ENCODE measurements at places on chromosomes 3 and 15.

DNA sequence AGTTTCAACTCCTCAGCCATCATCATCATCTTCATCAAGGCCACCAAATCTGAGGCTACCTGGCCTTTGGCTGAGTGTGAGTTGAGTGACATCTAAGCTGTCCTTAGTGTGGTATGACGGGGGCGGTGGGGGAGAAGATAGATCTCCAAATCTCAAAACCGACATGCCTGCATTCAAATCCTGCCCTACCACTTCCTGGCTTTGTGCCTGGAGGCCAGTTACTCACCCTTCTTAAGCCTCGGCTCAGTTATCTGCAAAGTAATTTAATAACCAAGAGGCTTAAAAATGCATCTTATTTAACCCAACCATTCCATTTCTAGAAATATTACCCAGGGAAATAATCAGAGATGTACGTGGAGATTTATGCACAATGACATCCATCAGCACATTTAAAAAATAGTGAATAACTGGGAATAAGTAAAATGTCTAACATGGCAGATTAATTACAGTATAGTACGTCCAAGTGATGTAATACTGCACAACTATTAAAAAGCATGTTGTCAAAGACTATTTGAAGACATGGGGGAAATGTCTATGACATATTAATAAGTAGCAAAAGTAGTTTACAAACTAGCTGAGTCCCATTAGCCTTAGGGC, 167.4 kb downstream of the NTRK3 start:
- DNase-seq = no peak

DNA sequence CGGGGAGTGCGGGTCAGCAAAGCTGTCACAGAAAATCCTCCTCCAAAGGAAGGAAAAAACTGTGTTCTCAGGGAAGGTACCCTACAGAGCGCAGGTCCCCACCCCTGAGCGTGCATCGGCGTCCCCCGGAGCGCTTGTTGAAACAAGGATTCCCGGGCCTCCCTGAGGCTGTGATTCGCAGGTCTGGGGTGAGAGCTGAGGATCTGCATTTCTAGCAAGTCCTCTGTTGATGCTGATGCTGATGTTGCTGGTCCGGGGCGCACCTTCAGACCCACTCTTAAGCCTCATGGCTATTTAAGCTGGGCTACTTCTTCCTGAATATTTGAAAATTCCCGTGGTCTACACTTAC, 226.2 kb upstream of the IGF1R start:
- no peak for DNase-seq

- DNase-seq = no peak
These were observed 850.3 kb downstream of the ROBO1 start for GRCh38 chr3:78917536-78917935.

DNA sequence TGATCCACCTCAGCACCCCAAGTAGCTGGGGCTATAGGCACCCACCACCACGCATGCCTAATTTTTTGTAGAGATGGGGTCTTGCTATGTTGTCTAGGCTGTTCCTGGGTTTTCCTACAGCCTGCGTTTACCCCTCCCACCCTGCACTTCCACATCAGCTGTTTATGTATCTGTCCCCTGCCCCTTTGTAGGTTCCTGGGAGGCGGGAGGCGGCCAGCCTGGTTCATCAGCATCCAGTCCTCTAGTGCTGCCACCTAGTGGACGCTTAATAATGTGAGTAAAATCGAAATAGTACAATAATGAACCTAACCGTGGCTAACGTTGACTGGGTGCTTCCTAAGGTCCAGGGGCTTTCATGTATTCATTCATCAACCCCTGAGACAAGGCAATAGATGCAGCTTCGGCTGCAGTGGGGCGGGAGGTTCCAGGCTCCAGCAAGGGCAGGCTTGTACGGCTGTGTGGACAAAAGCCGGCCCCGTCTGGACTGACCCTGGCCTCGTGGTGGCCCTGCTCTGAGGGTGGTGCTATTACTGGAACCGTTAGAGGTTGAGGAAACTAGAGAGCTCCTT, 1.2 kb upstream of the LCTL start:
- DNase-seq = peak; percentile 60
